ELF-1 (cell line): ENCODE measurements at places on chromosomes 1 and 21.

- DNase-seq: no peak
Observed at GRCh38 chr1:110504226-110504625, 14.7 kb downstream of the KCNA10 start.

DNA sequence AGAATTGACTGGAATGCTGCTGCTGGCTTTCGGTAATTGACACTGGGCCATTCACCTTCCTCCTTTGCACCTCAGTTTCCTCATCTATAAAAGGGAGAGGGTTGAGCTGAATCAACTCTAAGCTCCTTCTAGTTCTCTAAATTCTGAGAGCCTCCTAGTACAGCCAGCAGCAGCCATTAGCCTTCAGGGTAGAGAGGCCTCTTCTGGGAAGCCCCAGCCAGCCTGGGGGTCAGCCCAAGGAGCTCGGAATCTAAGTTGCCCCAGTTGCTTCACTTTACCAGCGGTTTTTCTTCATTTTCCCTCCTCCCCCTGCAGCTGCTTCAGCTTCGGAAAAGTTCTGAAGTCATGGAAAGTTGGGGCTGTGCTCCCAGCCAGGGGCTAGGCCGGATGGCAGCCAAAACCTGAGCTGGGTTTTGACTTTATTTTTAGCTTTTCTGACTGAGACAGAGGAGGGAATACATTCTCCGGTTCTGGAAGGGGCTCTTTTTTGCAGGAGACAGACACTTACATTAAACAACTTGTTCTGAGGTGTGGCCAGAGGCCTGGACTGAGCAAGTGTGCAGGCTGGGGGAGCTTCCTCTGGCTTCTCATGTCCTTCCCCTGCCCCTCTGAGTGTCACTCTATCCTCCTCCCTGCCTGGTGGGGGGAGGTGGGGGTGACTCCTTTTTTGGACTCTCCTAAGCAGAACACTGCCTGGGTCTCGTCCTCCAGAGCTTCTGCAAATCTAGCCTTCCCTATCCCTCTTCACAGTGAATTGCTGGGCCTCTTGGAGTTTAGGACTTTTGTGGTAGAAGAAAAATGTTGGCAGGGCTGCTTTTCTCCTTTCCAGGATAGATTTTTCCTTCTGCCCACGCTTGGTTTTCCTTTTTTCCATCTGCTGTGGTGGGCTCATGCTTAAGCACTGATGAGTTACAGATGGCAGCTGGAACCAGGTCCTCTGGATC lies 14.4 kb downstream of the LMNA start:
- DNase-seq: peak; percentile 28

DNA sequence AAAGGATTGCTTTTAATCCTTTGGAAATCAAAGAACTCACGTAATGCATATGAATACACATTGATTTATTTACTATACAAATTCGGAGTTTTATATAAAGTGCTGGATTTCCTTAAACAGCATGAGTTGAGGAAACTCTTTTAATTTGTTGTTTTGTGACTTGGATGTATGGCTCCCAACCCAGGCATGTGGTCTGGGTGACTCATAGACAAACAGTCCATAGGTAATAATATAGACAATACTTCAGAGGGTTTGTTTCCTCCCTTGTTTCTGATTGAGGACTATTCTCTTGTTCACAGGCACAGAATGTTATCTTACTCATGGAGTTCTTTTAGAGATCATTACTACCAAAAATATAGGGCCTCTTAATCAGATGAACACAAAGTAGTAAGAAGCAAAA lies 43.8 kb downstream of the XPR1 start:
- DNase-seq: no peak

DNA sequence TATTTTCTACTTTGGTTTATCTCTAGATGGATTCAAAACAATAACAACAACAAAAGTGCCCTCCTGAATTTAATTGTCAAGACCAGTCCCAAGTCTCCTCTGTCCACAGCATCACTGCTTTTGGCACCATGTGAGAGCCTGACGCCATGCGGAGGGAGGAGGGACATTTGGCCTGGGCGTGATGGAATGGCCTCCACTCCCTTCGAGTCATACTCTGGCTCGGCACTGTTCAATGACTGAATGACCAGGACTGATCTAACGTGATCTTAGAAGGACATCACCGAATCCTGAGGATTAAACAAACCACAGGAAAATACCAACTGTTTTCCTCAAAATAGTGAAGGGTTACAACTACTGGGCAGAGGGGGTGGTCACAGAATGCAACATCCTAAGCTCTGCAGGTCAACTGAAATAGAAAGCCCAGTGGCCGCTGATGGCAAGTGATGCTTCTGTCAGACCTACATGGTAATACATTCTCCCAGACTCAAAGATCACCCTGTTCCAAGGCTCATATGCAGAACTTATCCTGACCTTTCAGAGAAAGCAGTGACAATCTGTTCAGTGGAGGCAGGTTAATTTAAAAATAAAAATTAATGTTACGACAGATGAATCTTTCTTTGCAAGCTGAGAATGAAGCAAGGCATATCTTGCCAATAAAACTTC lies 19.1 kb downstream of the SRSF4 start:
- no peak for DNase-seq

GRCh38 chr1:70042090-70042731 lies 163.2 kb downstream of the LRRC40 start:
- no peak for DNase-seq

DNA sequence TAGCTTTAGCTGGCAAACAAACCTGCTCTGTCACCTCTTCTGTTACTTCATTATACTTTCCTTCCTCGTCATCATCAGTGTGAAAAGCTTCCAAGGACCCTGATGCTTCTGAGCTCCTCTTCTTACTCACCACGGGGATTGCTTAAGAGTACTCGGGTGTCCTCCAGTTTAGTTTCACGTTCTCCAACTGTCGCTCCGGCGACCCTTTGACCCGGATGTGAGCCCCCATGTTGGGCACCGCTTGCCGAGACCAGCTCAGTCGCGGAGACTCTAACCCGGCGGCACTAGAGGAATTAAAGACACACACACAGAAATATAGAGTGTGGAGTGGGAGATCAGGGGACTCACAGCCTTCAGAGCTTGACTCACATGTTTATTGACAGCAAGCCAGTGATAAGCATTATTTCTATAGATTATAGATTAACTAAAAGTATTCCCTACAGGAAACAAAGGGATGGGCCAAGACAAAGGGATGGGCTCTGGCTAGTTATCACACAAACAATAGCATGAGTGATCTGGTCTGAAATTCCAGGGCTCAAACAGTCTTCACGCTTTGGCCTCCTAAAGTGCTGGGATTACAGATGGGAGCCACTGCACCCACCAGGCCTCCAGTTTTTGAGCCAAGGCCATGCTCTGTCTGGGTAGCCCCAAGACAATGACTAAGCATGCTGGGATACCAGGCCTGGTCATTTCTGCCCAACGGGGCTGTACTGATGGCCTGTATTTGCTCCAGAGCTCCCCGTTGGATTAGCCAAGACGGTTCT lies 30.1 kb upstream of the ENO1 start:
- DNase-seq: no peak

GRCh38 chr21:40379881-40380810 lies 466.8 kb downstream of the DSCAM start:
- DNase-seq: no peak

DNA sequence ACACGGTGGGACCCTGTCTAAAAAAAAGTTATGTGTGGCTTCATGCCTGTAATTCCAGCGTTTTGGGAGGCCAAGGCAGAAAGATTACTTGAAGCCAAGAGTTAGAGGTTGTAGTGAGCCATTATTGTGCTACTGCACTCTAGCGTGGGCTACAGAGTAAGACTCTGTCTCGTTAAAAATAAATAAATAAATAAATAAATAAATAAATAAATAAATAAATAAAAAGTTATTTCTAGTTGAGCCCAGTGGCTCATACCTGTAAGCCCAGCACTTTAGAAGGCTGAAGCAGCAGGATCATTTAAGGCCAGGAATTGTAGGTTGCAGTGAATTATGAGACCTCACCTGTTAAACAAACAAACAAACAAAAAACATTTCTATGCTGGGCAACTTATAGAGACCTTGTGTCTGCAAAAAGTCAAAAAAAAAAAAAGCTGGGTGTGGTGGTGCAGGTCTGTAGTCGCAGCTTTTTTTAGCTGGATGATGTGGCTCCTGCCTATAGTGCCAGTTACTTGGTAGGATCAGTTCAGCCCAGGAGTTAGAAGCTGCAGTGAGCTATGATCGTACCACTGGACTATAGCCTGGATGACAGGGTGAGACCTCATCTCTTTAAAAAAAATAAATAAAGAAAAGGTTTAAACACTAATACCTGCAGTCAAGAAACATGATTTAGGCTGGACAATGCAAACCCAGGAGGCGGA lies 25.6 kb downstream of the GON4L start:
- DNase-seq: no peak

- no peak for DNase-seq
Observed at GRCh38 chr1:37137014-37137413, 102.7 kb upstream of the GRIK3 start.

DNA sequence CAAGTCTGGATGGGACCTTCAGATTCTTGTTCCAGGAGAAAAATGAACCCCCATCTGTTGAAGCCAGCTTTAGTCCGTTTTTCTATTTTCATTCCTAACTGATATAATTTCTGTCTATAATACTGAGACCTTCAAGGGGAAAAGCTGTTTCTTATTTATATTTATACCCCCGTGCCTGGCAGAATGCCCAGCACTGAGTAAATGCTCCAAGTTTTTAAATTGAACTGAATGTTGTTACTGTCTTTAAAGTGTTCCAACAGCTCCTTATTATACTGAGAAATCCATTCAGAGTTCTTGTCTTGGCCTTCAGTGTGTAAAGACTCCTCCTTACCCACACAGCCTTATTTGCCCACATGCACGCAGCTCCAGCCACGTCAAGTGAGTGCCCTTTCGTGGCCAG lies 178.6 kb upstream of the HMGB4 start:
- DNase-seq: no peak
